ENCODE measurements at places on chromosomes 3 and 15.

DNA sequence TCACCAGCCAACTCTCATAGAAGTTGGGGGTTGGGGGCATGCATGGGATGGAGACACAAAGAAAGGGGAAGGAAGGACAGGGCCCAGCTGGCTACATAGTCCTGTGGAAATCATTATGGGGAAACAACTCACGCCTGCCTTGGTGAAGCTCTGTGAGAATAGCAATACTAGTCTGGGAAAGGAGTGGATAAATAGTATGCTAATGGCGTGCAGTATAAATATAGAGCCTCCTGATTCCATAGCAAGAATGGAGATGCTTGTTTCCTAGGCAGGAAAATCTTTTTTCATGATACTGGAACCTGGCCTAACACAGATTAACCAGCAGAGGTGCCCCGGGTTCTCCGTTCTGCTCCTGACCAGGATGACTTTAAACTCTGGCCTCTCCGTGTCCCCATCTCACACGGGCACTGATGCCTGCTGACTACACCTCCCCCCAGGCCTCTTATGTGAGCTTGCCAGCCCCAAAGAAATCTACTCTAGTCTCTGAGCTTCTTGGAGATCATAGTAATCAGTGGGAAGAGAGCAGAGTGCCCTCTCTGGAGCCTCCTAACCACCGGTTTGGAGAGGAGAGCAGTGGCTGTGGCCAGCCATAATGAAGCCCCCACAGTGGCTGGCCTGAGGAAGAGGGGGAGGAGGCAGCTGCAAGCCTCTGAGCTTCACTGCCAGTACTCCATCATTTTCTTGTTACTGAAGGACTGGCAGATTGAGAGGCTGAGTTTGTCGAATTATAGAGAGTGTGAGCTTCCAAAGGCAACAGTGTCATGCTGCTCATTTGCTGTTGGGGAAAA is 355.0 kb upstream of the SEMA6D start:
- DNase-seq: no peak

DNA sequence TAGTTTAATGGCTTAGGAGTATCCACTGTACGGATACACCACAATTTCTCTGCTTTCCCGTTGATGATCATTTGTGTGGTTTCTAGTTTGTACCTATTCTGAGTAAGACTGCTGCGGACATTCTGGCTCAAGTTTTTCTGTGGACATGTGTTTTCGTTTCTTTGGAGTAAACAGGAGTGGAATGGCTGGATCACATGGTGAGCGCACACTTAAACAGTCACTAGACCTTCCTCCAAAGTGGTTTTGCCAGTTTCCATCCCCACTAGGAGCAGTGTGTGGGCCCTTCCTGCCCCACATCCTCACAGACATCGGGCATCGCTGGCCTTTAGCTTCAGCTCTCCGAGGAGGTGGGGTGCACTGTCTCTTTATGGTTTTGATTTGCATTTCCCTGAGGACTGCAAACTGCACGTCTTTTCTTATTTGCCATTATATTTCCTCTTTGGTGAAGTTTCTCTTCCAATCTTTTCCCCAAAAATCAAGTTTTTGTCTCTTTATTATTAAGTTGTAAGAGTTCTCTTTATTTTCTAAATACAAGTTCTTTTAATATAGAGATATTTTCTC is 94.1 kb downstream of the VGLL4 start:
- no peak for DNase-seq

DNA sequence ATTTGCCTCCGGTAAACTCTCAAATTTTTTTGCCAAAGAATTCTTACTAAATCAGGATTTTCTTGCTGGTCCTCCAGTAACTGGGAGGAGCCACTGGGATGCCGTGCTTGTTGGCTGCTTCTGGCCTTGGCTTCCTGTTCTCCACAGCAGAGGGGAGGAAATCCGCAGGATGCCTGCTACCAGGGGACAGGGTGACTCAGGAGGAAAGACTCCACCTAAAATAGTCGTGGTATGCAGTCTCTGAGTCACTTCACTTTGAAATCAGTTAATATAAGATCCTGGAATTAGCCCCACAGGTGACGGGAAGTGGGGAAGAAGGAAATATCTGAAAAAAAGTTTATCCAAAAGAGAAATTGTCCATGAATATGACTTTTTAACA is 6.5 kb upstream of the TM4SF18 start:
- DNase-seq: peak; percentile 97

GRCh38 chr3:89032346-89033013 is 74.9 kb upstream of the EPHA3 start:
- DNase-seq: peak; percentile 47

- peak; percentile 16 for DNase-seq
Measured at GRCh38 chr15:59224474-59224873, 17.8 kb downstream of the LDHAL6B start.

GRCh38 chr3:100629421-100630127 is 20.2 kb downstream of the ADGRG7 start:
- peak; percentile 11 for DNase-seq

DNA sequence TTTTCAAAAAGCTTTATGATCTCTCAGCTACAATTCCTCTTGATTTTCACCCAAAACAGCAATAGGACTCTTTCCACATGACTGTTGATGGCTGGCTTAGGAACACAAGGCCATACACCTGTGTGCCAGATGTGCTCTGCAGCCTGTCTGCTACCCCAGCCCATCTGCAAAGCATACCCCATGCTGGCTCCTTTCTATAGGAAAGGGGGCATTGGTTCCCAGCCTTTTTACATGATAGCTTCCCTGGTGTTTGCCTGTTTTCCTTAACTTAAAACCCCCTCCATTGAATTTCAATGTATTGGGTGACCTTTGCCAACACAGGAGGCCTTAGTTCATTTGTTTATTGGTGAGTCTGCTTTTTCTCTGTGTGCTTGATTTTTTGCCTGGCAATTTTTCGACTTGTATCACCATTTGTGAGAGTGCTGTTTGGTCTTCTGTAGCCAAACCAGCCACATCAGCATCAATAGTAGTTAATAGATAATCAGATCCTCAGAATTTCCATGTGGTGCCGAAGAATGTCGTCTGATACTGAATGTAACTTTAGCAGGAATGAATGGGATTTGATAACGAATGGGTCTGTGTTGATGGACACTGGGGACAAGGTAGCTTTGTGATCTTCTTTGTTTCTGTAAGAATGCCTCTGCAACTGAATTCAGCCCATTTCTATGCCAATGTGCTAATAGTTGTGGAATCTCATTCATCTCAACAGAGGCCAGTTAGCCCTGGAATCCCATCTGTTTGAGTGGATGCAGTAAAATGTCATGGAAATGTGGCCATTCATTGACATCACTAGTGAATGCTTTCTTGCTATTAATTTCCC is 272.2 kb upstream of the RARB start:
- DNase-seq: peak; percentile 47

- DNase-seq: no peak
Measured at GRCh38 chr3:18649666-18650363, 224.7 kb upstream of the SATB1 start.

DNA sequence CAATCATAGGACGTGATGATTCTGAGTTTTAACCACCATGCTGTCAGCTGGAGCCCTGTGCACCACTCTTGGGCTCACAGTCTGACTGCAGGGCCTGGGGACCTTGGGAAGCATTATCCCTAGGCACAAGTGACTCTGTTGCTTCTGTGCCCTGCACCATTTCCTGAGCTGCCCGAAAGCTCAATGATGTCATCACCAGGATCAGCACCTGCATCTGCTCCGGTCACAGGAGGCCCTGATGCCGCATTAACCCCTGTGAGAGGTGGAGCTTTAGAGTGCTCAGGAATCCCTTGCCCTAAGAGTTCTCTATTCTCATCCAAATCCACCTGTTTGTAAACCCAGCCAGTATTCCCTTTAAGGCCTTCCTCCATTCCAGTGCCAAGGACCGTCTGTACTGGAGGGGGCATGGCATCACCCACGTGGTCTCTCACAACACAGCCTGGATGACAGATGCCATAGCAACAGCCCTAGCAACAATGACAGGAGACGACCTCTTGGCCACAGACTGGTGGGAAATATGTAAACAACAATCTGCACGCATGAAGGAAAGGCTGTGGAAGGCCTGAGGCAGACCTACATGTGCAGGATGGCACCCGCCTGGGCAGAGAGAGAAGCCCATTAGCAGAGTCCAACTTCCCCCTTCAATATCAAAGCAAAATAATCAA is 37.9 kb downstream of the NTRK3 start:
- DNase-seq: no peak

GRCh38 chr15:67914537-67915460 is 75.0 kb upstream of the RNU6-1 start:
- DNase-seq: peak; percentile 59

- peak; percentile 96 for DNase-seq
Measured at GRCh38 chr15:52252781-52253180, 42.8 kb downstream of the MYO5C start.

GRCh38 chr3:134600685-134601463 is 49.9 kb downstream of the KY start:
- DNase-seq: peak; percentile 71

DNA sequence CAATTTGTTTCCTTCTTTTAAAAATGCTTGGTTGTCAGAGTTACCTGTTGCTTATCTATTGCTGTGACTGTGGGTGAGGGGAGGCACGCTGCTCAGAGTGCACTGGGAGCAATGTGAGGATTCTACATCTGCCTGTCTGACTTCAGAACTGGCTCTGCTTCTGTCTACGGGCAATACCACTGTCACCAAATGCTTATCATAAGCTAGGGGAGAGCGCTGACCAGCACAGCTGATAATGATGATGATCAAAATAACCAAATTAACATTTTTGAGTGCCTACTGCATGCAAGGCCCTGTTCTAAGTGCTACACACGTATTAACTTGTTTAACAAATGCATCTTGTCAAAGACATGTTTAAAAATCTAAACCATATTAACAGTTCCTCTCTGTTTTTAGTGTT is 79.2 kb upstream of the TPRG1 start:
- no peak for DNase-seq

- DNase-seq: peak; percentile 14
Measured at GRCh38 chr3:195441476-195441991, 1.3 kb downstream of the ACAP2 start.

- DNase-seq: no peak
Measured at GRCh38 chr3:65026151-65026550, 338.4 kb upstream of the ADAMTS9 start.

GRCh38 chr15:71708741-71709140 is 101.6 kb upstream of the NR2E3 start:
- DNase-seq: peak; percentile 47

- DNase-seq: no peak
Measured at GRCh38 chr3:159652452-159652851, 336.2 kb upstream of the IL12A start.

- DNase-seq: no peak
Measured at GRCh38 chr3:183182073-183182472, 19.5 kb upstream of the LAMP3 start.

DNA sequence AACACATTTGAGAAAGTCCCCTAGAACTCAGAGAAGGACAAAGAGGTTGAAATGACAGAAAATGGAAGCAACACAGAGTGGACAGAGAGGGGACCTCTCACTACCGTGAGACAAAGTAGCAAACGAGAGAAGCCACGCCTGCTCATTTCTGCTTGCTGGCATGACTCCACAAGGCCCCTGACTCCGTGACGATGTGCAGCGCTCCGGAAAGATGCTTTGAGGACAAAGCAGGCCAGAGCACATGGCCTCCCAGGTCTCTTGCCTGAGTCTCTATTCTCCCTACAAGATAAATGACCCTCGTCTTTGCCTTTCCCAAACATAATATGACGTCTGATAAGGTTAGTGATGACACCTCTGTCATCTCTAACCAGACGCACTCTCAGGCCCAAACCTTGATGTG is 63.8 kb upstream of the CTSH start:
- DNase-seq: no peak

DNA sequence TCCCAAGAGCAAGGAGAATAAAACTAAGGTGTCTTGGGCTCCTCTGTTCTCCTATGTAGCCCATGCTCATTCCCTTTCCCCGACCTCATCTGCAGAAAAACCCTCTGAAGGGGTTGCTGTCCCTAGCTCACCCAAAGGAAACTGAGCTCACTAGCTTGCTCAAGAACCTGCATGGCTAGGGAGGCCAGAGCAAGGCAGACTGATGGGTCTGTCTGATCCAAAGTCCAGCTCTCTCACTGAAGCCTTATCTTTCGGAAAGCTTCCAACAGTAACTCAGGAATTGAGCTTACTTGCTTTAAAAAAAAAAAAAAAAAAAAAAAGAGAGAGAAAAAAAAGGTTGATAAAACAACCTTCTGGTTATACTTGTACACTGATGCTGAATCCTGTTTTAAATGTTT is 141.4 kb upstream of the TOPAZ1 start:
- no peak for DNase-seq

- no peak for DNase-seq
Measured at GRCh38 chr15:88382482-88382983, 84.7 kb downstream of the MRPL46 start.

DNA sequence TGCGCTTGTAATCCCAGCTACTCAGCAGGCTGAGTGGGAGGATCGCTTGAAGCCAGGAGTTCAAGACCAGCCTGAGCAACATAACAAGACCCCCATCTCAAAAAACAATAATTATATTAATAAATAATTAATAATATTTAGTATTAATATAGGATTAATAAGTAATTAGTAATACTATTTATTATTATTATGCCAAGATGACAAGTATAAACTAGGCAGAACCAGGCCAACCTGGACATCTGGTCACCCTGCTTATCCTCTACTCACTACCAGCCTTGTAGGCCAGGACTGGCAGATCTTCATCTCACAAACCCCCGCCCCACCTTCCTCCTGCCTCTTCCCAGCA is 429 bp downstream of the CPN2 start:
- DNase-seq: no peak

GRCh38 chr15:92393071-92393979 is at the start of gene ST8SIA2:
Gene ST8SIA2, plus strand, starts transcription at chr15:92393881. Its CDS starts 184 bp downstream, at chr15:92394065.
- no peak for DNase-seq

GRCh38 chr3:108130236-108130635 is 39.4 kb upstream of the CD47 start:
- DNase-seq: no peak

- no peak for DNase-seq
Measured at GRCh38 chr15:41650806-41651205, 9.4 kb upstream of the MGA start.

DNA sequence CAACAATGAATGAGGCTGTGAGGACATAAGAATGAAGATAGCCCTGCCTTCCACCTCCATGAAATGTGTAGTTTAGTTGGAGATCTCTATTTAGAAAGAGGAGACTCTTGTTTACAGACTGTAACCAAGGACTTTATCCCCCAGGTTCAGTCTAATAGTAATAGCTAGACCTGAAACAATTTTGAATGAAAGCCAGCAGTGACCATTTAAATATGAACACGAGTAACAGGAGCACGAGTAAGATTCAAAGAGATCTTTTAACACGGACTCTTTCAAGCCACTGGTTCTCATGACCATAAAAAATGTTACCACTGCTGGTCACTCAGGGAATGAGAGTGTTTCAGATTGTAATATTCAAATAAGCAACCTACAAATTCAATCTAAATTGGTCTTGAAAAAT is 123.1 kb downstream of the FMN1 start:
- DNase-seq: no peak

DNA sequence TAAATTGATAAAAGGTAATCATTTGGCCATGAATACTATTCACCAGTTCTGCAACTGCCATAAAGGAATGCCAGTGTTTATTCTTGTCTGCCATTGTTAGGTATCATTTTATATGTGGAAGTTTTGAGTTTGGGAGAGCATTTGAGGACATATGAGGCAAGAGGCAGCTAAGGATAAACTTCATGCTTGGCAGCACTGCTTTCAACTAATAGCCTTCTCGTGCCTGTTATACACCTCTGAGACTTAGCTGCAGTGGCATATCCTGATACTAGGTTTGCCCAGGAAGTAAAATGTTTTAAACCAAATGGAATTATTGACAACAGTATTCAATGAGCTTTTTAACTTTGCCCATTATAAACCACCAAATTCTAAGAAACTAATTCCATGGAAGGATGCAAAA is 126.0 kb upstream of the DPH6 start:
- no peak for DNase-seq

GRCh38 chr3:138186803-138187295 is 252 bp upstream of the ARMC8 start:
- peak; percentile 88 for DNase-seq

- no peak for DNase-seq
Measured at GRCh38 chr3:3178498-3179328, 778 bp downstream of the CRBN start.

Measured in iris pigment epithelial cell (primary cell).